ENCODE measurements at places on chromosomes 1 and 21.

DNA sequence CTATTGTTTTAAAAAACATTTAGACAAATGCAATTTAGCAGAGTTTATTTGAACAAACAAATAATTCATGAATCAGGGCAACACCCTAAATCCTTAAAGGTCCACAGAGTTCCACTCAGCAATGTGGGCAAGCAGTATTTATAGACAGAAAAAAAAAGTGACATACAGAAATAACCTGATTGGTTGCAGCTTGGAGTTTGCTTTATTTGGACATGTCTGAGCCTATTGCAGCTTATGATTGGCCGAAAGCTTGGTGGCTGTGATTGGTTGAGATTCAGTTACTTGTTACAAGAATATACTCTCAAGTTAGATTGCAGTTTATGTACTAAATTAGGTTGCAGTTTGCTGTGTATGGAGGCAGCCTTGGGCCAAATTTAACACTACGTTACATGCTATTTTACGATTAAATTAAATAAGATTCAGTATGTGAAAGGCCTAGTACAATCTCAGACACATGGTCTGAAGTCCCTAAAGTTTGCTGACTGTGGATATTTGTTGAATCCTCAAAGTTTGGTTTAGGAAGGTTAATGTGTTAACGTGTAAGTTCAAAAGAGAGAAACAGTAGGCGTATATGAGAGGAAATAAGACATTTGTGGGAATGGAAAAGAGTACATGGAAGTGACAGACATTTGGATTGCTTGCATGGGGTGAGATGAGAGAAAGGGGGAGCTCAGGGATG, 6.9 kb upstream of the CAMSAP2 start:
- DNase-seq: no peak

GRCh38 chr1:66464802-66465201, 69.2 kb upstream of the SGIP1 start:
- peak; percentile 92 for DNase-seq

DNA sequence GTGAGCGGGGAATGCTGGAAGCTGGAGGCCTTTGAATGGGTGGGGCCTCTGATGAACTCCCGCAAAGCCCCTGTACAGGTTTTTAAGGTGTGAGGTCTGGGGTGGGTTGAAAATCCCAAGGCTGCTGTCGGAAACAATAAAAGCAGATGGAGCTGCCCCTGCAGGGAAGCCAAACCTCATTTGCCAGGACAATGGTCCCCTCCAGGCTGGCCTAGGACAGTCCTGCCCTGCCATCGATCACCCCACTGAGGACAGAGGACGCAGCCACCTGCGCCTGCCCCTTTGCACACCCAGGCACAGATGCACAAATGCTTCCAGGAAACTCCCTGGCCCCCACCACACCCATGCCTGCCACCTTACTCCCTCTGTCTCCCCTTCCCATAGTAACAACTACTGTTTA, 4.4 kb downstream of the DRAXIN start:
- no peak for DNase-seq

GRCh38 chr1:181143102-181143859, 54.8 kb downstream of the IER5 start:
- no peak for DNase-seq

DNA sequence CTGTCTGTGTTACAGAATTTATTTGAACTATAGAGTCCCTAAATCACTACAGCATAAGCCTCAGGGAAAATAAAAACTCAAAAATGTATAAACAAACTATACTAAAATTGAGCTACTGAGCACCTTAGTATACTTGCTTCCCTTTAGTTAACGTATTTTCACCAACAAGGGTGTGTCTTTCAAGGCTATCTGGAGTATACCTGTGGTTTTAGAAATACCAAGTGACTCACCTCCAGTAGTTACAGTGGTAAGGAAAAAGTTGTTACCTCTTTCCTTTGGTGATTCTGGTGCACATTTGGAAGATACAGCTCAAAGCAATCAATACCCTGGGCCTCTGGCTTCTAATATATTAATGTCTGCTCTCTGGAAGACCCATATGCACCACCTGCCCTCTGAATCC, 68.0 kb upstream of the C1orf105 start:
- DNase-seq: no peak

DNA sequence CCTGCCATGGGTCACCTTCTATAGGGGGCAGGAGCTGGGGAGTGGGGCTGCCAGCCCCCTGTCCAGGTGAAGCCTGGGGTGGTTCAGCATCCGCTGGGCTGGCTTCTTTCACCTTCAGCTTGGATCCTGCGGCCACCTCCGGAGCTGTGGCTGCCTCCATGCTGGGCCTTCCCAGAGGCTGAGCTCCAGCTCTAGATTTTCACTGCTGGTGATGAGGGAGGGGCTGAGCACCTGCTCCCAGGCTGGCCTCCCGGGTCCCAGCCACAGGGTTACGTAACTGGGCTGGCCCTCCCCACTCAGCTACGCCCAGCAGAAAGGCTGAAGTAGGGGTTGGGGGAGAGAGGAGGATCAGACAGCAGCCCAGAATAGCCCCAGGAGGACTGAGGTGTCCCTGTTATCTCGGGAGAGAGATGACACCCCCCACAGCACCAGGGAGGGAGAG, at the start of gene MYBPHL:
Gene MYBPHL, minus strand, starts transcription at position 180 of the 442 bp plus-strand sequence. Its CDS starts 20 bp downstream, at position 160.
- DNase-seq: no peak

DNA sequence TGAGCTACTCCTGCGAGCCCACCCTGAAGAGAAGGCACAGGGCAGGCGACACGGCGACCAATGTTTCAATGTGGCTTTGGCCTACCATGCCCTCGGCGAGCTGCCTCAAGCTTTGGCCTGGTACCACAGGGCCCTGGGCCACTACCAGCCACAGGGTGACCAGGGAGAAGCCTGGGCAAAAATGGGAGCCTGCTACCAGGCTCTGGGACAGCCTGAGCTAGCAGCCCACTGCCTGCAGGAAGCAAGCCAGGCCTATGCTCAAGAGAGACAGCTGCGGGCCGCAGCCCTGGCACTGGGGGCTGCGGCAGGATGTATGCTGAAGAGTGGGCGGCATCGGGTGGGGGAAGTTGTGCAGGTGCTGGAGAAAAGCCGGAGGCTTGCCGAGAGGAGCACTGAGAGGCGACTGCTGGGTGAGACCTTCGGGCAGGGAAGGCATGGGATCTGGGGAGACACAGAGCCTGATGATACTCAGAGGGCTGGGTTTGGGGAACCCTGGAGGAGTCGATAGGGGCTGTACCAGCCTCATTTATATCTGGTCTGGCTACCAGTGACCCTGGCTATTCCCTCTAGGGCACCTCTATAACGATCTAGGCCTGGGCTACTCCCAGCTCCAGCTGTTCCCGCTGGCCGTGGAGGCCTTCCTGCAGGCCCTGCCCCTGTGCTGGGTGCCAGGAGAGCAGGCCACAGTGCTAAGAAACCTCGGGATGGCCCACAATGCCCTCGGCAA, 2.3 kb downstream of the TTC24 start:
- DNase-seq: no peak

DNA sequence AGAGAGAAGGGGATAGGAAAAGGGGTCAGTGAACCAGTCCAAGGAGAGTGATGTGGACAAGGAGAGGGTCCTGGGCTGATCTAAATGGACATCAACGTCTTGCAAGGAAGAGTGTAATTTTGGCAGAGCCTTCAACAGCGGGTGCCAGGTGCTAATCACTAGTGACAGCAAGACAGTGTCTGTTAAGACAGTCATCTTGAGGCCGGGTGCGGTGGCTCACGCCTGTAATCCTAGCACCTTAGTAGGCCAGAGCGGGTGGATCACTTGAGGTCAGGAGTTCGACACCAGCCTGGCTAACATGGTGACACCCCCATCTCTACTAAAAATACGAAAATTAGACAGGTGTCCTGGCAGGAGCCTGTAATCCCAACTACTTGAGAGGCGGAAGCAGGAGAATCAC, 12.2 kb upstream of the PADI6 start:
- no peak for DNase-seq

DNA sequence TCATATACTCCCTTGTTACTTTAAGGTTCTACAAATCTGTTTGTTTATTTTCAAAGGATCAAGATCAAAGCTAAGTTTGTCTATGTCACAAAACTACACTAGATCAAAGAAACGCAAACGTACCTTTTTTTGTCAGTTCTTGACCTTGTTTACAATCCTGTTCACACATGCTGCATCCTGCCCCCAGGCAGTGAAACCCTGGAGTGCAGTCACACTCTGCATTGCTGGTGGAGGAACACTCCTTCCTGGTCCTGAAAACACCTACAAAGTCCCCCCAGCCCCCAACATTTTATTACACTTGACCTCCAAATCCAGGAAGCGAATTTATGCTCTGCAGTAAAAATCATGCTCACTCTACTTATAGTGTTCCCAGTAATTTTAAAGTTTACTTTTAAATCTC, 2.6 kb downstream of the TNFRSF9 start:
- no peak for DNase-seq

GRCh38 chr1:198444792-198445191, 95.7 kb downstream of the ATP6V1G3 start:
- no peak for DNase-seq

GRCh38 chr1:206457408-206458120, 12.7 kb upstream of the IKBKE start:
- DNase-seq: no peak

DNA sequence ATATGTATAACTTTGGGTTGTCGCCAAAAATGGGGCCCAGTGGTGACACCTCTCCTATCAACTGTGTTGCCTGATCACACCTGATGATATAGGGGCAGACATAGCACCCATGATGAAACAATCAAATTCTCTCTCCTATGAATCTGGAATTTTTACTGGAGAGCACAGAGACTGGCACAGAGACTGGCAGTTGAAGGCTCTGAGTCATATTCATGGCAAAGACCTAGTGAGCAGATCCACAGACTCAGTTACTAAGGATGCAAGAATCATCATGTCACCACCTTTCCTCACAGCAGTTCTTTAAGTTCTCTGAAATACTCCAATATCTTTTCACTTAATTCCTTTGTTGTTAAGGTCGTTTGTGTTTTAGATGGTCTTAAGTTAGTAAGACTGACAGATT, 60.0 kb downstream of the APCS start:
- no peak for DNase-seq

GRCh38 chr1:198909973-198910372, 271.1 kb downstream of the PTPRC start:
- no peak for DNase-seq

GRCh38 chr1:99365141-99365540, 100.8 kb downstream of the PLPPR4 start:
- no peak for DNase-seq

DNA sequence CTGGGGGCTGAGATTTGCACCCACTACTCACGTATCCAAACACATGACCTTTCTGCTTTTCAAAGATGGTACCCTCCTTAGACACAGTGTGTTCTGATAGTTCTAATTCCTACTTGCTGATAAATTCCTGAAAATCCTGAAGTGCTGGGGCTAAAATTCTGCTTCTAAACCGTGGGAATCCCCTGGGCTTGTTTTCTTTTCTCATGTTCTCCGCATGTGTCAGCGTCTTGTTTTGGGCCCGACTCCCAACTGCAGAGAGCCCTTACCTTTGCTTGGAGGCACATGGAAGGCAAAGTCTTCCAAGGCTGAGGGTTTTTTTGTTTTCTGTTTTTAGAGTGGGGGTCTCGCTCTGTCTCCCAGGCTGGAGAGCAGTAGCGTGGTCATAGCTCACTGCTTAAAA, 27.2 kb downstream of the PSMG1 start:
- DNase-seq: no peak

GRCh38 chr21:38833117-38833516, 27.4 kb downstream of the ETS2 start:
- no peak for DNase-seq

- DNase-seq: no peak
Measured at GRCh38 chr1:43303471-43304313, 2.9 kb downstream of the TIE1 start.

DNA sequence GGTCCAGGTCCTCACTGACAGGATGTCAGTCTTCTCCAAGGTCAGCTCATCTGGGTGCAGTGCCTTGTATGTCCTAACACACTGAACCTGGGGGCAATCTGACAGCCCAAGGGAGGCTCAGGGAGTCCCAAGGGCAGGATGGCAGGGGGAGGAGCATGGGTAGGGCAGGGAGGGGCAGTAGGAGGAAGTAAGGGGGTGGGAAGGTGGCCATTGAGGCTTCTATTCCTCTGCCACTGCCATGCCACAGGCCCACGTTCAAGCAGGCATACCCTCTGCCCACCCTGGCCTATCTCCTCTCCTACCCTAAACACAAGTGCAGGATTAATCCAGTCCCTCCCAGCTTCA, 13.3 kb downstream of the ARHGEF19 start:
- DNase-seq: no peak

- no peak for DNase-seq
Measured at GRCh38 chr1:4916610-4917009, 262.2 kb downstream of the AJAP1 start.

GRCh38 chr1:204409836-204410687, 1.6 kb downstream of the PPP1R15B start:
- DNase-seq: no peak

DNA sequence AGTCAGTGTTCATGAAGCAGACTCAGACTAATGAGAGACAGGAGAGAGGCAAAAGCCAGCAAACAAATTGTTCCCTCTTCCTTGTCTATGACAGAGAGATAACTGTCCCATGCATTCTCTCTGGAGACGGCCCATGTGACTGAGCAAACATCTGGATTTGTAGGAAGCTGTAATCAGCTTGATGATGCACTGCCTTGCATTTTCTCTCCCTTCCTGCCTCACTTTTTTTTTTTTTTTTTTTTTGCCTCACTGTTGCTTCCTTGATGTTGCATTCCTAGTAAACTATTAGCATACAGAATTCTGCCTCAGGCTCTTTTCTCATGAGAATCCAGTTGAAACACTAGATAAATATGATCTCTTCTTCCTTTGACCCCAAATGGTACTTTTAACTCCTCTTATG, 134.5 kb downstream of the HHIPL2 start:
- DNase-seq: no peak

DNA sequence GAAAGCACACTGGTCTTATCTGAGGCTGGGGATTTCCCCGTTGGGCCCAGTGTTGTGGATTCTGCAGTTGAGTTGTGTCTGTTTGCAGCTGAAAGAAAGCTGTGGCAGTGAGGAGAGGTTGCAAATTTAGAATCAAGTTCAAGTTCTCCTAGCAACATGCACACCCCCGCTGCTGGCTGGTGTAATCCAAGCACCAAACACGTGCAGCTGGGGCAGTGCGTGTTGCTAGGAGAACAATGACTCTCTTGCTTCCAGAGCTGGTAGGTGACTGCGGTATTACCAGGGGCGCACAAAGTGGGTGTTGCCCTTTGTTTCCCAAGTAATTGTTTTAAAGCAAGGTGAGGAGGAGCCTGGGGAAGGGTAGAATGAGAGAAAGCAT, 91.5 kb downstream of the IER5 start:
- DNase-seq: peak; percentile 37

GRCh38 chr1:46180082-46180616, 3.9 kb upstream of the P3R3URF start:
- DNase-seq: no peak

- DNase-seq: peak; percentile 69
Measured at GRCh38 chr1:39204441-39205081, at the start of gene MACF1. MACF1 (plus strand) TSS chr1:39204695; CDS start chr1:39205023, 328 bp downstream.

GRCh38 chr1:226989085-226989920, 49.2 kb downstream of the COQ8A start:
- DNase-seq: no peak

GRCh38 chr1:75396260-75396659, 214.7 kb downstream of the SLC44A5 start:
- no peak for DNase-seq

DNA sequence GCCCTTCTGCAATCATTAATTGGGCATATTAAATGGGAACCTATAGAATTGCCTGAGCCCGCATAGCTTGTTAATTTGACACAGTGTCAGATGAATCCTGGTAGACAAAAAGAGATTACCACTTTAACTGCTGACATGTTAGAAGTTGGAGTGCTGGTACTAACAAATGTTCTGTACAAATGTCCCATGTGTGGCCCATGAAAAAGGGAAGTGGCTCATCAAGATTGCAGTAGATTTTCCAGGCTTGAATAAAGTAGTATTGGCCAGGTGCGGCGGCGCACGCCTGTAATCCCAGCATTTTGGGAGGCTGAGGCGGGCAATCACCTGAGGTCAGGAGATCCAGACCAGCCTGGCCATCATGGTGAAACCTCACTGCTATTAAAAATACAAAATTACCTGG, 45.6 kb downstream of the GNPAT start:
- no peak for DNase-seq

All from GM04504 (cell line).